ENCODE measurements at places on chromosomes 1 and 21.

DNA sequence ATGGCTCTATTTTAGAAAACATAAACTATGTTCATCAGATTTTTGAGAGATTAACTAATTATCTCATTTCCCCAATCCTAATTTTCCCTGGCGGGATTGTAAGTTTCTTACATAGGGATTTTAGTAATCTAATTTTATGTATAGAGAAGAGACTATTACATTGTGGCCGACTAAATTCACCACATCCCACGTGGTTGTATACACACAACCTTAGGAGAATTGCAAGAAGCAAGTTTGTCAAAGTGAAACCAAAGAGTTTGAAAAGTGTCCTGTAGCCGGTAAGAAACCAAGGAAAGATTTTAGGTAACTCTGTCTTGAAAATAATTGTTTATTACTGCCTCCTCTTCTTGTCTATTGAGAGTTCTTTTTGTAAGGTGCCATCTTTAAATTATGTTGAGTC, 550.6 kb downstream of the LTN1 start:
- DNase-seq: no peak

DNA sequence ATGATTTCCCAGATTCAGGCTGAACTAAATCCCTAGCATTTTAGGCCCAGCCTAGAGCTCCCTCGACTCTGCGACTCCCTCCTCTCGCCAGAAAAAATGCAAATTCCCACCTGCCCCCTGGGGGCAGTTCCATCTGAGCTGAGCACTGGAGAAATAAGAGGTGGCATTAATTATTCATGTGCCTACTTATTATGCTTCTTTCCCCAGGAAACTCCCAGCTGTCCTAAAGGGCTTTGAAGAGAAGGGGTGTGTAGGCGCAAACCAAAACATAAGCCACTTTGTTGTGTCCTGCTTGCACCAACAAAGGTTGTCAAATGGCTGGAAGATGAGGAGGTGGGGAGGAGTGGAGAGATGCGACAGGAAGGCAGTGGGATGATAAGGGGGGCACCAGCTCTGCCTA, 41.4 kb upstream of the GOLT1A start:
- no peak for DNase-seq

GRCh38 chr1:169529068-169529642, 43.4 kb upstream of the SLC19A2 start:
- DNase-seq: no peak

- no peak for DNase-seq
Observed at GRCh38 chr1:26775666-26776065, 12.1 kb upstream of the PIGV start.

DNA sequence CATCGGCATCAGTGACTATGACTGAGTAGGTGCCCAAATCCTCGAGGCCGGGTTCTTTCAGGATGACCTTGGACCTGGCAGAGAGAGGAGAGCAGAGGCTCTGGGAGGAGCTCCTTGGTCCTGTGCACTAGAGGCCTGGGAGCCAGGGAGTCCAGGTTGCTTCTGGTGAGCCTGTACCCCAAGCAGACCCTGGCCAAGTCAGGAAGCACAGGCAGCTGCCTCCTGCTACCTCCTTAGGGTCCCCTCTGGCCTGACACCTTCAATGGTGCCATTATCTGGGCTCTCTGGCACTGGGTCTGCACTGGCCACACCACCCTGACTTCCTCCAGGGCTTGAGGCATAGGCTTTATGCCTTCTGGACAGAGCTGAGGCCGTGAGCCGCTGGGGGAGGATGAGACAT, 37.7 kb downstream of the MYOM3 start:
- DNase-seq: no peak

GRCh38 chr1:40952744-40953315, 26.7 kb upstream of the CTPS1 start:
- no peak for DNase-seq

GRCh38 chr1:166929911-166930310, 45.4 kb downstream of the ILDR2 start:
- no peak for DNase-seq

GRCh38 chr1:51583532-51583931, 33.4 kb upstream of the OSBPL9 start:
- no peak for DNase-seq

DNA sequence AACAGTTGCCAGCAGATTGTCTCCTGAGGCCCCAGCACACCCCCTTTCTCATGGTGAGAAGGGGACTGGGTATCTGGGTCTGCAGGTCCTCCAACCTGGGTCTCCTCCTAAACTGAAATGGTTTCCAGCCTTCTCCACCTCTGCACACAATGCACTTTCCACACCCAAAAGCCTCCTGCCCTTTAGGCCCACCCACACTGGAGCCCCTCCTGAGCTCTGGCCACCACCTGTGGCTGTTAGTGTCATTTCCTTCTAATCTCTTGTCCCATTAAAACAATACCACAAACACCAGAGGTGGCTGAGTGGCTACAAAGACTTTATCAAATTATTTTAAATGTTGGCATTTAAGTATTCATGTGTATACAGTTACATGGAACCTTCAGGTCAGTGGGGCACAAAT, 11.5 kb downstream of the GPR3 start:
- no peak for DNase-seq

- DNase-seq: peak; percentile 90
Observed at GRCh38 chr1:11838349-11839272, 9.0 kb downstream of the NPPA start.

Measured in osteocyte (in vitro differentiated cells).